ENCODE measurements at places on chromosomes 11 and 22.

- no peak for DNase-seq
These were observed 69.2 kb downstream of the PRSS23 start for GRCh38 chr11:86869531-86869930.

DNA sequence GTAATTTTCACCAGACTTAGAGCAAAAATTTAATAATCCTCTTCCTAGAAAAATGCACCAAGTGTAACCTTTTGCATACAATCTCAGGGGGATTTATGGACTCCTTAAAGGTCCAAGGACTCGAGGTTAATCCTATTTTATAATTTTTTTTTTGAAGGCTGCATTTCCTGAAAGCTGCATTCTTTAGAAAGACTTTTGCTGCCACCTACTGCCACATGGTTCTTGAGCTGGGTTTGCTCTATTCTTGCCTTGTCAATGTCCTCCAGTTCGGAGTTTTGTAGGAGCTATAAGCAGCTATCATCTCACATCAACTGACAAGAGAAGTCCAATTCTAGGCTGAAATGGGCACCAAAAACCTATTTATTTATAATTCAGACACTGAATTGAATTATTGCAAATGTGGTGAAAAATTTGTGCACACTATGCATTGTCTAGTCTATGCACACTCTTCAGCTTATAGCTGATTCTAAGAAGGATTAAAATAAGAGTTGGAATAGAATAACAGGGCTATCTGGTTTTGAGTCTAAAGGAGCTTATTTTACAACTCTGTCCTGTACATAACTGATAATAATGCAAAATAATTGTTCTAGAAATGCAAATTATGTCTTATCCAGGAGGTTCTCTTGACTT, 31.3 kb downstream of the TRAF6 start:
- DNase-seq, result peak; percentile 75

- no peak for DNase-seq
These were observed 973.9 kb downstream of the BRD1 start for GRCh38 chr22:48853627-48854240.

- DNase-seq, result no peak
These were observed 75.1 kb upstream of the ARFGAP3 start for GRCh38 chr22:42932197-42932519.

DNA sequence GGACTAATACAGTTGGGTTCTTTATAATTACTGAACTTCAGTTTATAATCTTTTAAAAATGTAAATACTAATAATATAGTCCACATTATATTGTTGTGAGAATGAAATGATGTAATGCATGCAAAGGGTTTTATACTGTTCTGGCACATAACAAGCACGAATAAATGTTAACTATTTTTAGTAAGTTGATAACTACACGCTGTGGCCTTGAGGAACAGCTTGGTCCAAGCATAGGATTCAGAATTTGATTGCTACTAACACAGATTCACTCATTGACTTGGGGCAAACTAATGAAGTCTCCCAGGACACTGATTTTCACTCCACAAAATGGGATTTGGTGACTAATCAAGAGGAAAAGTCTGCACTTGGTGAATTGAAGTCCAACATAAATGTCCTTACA, 38.3 kb downstream of the KCNA4 start:
- DNase-seq, result no peak

DNA sequence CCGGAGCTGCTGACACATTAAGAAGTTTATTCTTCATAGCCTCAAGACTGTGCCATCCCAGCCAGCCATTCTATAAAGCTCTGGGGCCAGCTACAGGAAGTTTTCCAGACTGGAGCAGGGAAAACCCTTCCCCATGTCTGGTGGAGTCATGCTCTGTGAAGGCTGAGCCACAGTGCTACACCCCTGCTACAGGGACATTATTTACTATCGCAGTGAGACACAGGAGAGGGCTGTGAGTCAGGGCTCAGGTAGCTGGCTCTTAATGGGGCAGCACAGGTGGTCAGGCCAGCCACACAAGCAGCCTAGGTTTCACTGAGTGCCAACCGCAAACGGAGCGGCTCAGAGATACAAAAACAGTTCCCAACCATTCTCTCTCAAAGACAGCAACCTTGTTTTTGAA, 12.1 kb downstream of the HPS4 start:
- DNase-seq, result peak; percentile 29

- DNase-seq, result no peak
These were observed 1.1 kb downstream of the CHADL start for GRCh38 chr22:41239443-41240128.

DNA sequence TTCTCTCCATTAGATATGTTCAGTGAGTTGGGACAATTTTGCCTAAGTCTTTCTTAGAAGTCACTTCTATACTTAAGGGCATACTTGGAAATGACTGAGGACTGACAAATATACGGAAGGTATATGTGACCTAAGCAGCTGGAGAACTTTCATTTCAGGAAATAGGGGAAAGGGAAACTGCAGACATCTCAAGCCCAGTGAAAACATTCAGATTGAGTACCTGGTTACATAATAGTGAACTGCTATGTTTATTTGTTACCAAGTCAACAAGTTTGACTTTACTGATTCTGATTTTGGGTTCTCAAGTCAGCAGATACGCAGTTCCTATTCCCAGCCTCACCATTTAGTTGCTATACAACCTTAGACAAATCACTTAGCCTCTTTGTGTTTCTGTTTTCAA, 1173.9 kb downstream of the LRRC4C start:
- DNase-seq, result no peak

DNA sequence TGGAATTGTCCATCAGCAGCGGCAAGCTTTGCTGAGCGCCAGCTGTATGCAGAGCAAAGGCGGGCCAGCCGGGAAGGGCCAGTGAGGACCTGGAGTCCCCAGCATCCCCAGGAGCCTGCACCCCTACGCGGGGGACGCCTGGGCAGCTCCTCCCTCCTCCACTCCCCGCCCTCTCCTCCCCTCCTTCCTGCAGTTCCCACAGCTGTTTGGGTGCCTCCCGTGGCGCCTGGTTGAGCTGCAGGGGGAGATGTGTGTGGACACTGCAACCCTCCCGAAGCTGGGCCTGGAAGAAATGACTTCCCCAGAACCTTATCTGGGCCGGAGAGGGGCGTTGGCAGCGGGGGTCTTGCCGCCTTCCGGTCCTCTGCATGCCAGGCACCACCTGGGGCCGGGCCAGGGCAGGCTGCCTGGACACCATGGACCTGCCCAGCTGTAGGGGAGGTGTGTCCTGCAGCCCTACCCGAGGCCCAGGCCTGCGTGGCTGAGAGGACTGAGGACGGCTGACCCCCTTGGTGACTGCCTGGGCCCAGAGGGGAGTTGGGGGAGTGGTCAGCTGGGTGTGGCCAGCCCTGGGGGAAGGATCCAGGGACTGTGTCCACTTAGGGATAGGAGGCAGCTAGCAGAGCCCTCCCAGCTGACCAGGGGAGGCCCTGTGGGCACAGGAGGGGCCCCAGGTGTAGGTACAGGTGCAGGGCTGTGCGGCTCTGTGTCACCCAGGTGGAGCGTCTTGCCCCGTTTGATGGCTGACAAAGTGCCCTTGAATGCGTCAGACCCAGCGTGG, 16.8 kb upstream of the MUC6 start:
- DNase-seq, result no peak

DNA sequence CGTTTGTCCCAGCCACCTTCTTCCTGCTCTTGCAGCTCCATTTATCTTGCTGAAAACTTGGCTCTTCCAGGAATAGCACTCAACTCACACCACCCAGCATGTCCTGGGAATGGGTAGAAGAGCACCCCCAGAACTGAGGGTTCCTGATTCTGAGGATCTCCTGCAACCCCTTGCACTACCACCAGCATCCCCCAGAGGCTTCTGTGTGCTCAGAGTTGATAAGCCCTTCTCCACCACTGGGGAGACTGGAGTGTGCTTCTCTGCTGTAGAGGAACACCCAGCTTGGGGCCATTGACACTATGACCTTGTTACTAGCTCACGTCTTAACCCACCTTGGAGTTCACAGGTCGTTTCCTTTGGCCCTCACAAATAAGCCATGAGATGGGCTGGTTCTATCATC, 121.0 kb downstream of the GRIK4 start:
- no peak for DNase-seq

DNA sequence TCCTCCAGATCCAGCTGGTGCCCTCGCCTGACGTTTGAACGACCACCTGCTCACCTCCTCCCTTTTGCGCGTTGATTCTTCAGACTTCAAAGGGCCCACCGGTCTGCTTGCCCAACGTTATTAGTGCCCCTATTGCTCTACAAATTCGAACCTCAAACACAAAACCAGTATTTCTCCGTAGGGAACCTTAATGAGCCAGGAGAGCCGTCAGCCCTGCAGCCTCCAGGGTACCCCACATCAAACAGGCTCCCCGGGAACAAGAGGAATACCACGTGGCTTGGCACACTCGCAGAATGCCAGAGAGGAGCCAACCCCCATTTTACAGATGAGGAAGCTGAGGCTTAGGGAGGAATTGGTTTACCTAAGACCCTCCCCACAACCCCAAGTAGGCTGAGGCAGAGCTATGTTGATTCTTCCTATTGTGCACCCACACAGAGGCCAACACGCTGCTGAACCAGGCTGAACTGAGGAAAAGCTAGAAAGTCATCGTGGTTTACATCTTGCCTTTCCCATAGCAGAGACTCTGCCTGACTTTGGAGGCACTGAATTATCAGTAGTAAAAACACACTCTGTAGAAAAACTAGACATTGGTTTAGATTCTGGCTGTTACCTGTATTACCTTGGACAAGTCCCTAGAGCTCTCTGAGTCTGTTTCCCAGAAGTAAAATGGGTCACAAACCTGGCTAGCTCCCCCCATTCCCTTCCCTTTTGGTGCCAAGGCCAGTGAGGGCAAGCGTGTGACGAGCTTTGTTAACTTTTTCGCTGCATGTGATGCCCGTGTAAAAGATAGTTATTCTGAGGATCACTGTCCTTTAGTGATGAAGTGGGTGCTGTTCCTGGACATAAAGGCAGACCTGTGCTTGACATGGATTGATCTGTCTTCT, 764 bp downstream of the TKFC start:
- no peak for DNase-seq
